ENCODE measurements at places on chromosomes 1 and 21. TPM values are rescaled to one million over a fixed set of nuclear protein-coding genes. Genes with fewer than 3 reads are reported as not detected.

- H3K4me1 ChIP-seq = no peaks in the 10 kb centered on the region
- no peaks in the 10 kb centered on the region for H3K36me3 ChIP-seq
- DNase-seq = no peak
- H3K4me3 ChIP-seq = no peak overlapping the region
- peaks cover 42% of the 10 kb centered on the region for H3K27me3 ChIP-seq
Measured at GRCh38 chr1:38454749-38455441, 404.7 kb downstream of the RRAGC start.

- no peak for DNase-seq
- H3K4me1 ChIP-seq = peaks cover 5% of the 10 kb centered on the region
- H3K4me3 ChIP-seq = no peak overlapping the region
- H3K36me3 ChIP-seq = no peaks in the 10 kb centered on the region
- H3K27me3 ChIP-seq = no peaks in the 10 kb centered on the region
Measured at GRCh38 chr21:33121715-33122475, 52.0 kb downstream of the OLIG1 start.

DNA sequence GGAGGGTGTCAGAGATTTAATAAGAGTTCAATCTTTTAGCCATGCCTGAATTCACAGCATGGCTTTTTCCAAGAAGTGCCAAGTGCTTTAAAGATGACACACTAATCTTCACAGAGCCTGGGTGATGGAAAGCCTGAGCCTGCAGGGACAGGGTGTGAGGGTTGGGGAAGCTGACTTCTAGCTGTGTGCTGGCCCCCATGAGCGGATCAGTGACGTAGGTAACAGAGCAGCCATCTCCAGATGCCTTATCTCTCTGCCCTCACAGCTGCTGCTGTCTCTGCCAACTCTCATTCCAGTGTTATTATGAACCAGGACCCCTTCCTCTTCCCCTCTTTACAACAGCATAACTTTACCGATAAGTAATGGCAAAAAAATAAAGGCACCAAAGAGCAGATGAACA is 30.6 kb downstream of the FAM78B start:
- no peak for DNase-seq
- no peaks in the 10 kb centered on the region for H3K4me1 ChIP-seq
- H3K27ac ChIP-seq = no peak overlapping the region
- no peaks in the 10 kb centered on the region for H3K36me3 ChIP-seq
- H3K27me3 ChIP-seq = peaks cover 4% of the 10 kb centered on the region

GRCh38 chr21:44737706-44738354 is 26.5 kb upstream of the TSPEAR start:
- peaks cover 7% of the 10 kb centered on the region for H3K4me1 ChIP-seq
- no peak for DNase-seq
- no peaks in the 10 kb centered on the region for H3K27me3 ChIP-seq
- H3K4me3 ChIP-seq = no peak overlapping the region

- H3K27me3 ChIP-seq = no peaks in the 10 kb centered on the region
- no peak overlapping the region for H3K4me3 ChIP-seq
- H3K36me3 ChIP-seq = peaks cover 77% of the 10 kb centered on the region
- no peaks in the 10 kb centered on the region for H3K4me1 ChIP-seq
- no peak for DNase-seq
Measured at GRCh38 chr1:108777839-108778238, 31.4 kb downstream of the STXBP3 start.

DNA sequence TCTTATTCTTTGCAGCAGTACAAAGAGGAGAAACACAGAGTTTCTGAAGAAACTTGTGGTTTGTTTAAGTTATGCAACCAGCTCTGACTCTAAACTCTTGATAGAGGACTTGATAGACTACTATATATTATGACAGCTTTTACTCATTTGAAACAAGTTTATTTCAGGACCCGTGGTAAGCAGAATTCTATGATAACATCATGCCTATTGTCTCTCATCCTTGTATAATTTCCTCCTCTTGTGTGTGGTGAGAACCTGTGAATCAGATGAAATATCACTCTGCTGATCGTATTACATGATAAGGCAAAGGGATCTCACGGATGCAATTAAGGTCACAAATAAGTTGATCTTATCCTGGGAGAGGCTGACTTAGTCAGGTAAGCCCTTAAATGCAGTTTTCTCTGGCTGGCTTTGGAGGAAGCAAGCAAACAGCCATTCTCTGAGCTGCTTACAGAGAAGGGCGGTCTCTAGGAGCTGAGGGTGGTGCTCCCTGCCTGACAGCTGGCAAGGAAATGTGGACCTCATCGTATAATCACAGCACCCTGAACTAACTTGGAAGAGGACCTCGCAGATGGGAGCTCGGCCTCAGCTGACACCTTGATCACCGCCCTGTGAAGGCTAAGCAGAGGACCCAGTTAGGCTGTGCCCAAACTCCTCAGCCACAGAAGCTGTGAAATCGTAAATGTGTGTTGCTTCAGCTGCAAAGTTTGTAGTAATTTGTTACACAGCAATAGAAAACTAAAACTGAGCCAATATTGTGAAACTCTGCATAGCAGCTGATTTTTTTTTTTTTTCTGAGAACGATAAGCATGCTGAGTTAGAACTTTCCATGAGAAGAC is 151.1 kb upstream of the DPT start:
- H3K27me3 ChIP-seq = no peaks in the 10 kb centered on the region
- no peak for DNase-seq
- no peaks in the 10 kb centered on the region for H3K4me1 ChIP-seq
- no peak overlapping the region for H3K27ac ChIP-seq

GRCh38 chr1:14707531-14708445 is 109.3 kb downstream of the KAZN start:
- no peaks in the 10 kb centered on the region for H3K36me3 ChIP-seq
- no peaks in the 10 kb centered on the region for H3K4me1 ChIP-seq
- DNase-seq = no peak
- H3K27me3 ChIP-seq = peaks cover 11% of the 10 kb centered on the region
- no peak overlapping the region for H3K4me3 ChIP-seq

DNA sequence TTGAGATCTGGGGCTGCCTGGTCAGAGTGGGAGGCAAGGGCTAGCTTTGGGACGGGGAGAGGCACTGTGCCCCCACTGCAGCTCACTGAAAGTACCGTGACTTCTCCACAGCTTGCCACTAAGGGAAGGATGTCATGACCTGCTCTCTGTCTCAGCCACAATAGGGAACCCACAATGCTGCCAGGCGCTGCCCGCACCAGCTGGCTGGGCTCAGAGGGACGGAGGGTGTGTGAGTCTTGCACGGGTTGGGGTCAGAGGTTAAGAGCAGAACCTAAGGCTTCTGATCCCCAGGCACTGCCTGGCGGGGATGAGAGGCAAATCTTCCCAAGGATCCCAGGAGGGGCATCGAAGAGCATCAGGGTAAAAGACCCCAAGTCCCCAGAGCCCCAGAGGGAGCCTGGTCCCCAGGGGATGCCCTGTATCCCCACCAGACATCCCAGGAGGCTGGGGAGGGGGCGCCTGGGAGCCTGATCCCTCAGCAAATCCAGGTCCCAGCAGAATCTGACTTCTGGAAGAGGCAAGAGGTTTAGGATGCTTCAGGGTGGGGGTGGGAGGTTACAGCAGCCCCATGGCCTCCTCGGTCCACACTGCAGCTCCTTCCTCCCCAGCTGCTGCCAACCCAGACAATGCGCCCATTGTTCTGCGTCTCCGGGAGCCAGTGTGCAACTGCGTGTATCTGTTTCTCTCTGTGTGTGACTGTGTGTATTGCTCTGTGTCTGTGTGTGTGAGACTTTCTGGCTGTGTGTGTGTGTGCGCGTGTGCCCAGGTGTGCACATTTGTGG is 2.0 kb upstream of the MARCKSL1 start:
- H3K4me1 ChIP-seq = peaks cover 58% of the 10 kb centered on the region
- peak overlapping the region; percentile 52 for H3K4me3 ChIP-seq
- no peaks in the 10 kb centered on the region for H3K36me3 ChIP-seq
- H3K27ac ChIP-seq = peak overlapping the region; percentile 77

DNA sequence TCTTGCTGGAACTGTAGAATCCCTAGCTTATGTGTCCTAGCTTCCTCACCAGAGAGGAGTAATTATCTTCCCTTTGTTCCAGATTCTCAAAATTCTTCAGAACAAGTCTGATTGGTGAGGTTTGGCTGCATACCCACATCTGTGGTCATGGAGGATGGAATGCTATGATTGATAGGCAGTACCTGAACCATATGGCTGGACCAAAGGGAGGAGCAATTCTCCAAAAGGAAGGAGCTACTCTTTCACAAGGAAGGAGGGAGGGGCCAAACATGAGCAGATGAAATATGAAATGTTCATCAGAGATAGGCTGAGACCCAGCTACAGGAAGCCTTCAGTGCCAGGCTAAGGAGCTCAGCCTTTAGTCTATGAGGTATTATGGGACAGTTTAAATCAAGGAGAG is 5.0 kb upstream of the RNF19B start:
- H3K4me1 ChIP-seq = peaks cover 8% of the 10 kb centered on the region
- DNase-seq = no peak
- H3K4me3 ChIP-seq = no peak overlapping the region
- peaks cover 2% of the 10 kb centered on the region for H3K36me3 ChIP-seq

GRCh38 chr1:177208920-177209319 is 38.2 kb downstream of the BRINP2 start:
- no peaks in the 10 kb centered on the region for H3K36me3 ChIP-seq
- H3K4me3 ChIP-seq = no peak overlapping the region
- H3K4me1 ChIP-seq = no peaks in the 10 kb centered on the region
- no peak overlapping the region for H3K27ac ChIP-seq

DNA sequence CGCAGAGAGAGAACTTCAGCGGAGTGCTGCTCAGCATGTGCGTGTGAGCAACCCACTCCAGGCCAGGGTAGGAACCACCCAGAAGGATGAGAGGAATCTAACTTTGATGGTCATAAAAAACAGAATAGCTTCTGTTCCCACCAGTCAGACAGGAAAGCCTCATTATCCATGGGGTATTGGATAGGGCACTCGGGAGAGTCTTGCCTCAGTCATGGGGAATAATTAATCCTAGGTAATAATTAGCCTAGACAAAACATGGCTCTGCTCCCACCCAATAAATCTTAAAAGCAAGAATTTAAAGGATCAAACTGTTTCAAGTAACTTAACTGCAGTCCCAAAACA is 35.3 kb downstream of the LDLRAD1 start:
- H3K36me3 ChIP-seq = no peaks in the 10 kb centered on the region
- H3K4me3 ChIP-seq = no peak overlapping the region
- H3K4me1 ChIP-seq = peaks cover 9% of the 10 kb centered on the region
- DNase-seq = no peak
- peaks cover 1% of the 10 kb centered on the region for H3K27me3 ChIP-seq

DNA sequence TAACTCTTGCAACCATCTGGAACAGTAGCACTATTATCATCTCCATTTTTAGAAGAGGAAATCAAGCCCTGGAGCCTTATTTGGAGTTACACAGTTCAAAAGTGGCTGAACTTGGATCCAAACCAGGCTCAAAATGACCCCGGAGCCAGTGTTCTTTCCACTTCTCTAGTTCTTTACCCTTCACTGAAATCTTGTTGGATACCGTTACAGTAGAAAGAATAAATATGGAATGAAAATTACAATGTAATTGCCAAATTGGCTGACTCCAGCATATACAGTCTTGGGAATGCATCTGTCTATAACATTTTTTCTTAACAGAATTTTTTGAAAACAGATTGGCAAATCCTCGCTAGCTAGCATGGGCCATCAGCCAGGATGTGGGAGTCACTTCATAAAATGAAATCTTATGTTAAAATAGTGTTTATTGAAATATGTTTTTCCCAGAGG is 261.4 kb downstream of the CTH start:
- no peak overlapping the region for H3K27ac ChIP-seq
- peaks cover 14% of the 10 kb centered on the region for H3K4me1 ChIP-seq
- H3K27me3 ChIP-seq = no peaks in the 10 kb centered on the region
- no peaks in the 10 kb centered on the region for H3K36me3 ChIP-seq
- no peak for DNase-seq

DNA sequence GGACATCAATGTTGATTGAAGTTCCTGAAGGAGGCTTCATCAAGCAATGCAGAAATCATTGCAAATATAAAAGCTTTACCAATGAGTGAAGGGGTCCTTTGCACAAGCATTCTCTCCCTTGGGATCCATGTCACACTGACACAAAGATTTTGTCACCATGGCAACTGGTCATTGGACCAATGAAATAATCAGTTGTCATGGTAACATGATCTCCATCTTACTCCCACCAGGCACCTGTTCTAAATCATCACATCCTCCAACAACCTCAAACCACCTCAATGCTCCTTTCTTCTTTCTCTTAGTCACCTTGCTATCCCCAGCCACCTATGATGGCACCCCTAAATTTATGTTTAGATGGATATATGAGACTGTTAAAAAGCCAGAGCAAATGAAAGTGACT is 13.5 kb upstream of the FOXJ3 start:
- no peak overlapping the region for H3K4me3 ChIP-seq
- no peaks in the 10 kb centered on the region for H3K36me3 ChIP-seq

DNA sequence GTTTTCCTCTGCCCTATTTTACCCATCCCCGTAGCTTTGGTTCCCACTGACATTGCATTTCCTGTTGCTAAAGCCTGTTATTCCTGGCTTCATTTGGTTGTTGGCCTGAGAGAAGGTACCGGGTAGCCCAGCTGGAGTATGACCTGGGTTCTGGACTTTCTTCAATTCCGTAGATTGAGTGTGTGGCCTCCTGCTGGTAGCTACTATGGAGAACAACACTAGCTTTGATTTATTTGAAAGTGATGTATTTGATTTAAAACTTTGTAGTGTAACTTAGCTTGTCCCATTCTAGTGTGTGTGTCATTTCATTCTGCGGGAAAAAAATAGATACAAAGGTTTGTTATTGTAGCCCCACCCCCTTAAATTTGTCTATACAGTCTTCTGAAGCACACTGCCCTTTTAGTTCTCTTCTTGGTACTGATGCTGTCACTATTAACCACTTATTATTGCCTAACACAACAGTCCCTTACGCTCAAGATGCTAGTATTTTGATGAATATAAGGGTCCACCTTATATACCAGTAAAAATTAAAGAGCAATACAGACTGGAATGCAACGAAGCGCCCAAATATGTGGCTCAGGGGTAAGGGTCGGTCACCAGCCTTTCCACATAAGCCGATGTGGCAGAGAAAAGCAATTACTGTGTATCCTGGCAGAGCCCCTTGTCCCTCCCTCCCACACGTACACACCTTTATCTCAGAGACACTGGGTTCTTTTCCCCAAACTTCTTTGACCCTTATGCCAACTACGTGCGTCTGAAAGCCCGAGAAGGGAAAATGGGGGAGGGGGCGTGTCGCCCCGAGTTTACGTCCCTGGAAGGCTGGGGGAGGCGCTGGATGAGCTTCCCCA is 643 bp upstream of the MOV10 start:
- H3K36me3 ChIP-seq = peaks cover 10% of the 10 kb centered on the region
- H3K27me3 ChIP-seq = no peaks in the 10 kb centered on the region
- H3K4me3 ChIP-seq = peak overlapping the region; percentile 93
- H3K4me1 ChIP-seq = peaks cover 50% of the 10 kb centered on the region
- H3K27ac ChIP-seq = peak overlapping the region; percentile 96

- peak overlapping the region; percentile 86 for H3K4me3 ChIP-seq
- H3K27me3 ChIP-seq = no peaks in the 10 kb centered on the region
- peaks cover 80% of the 10 kb centered on the region for H3K4me1 ChIP-seq
- peak; percentile 55 for DNase-seq
Measured at GRCh38 chr1:227766015-227766634, 30.9 kb downstream of the SNAP47 start.

The PDPN gene
- total RNA-seq = not detected

The LY9 gene
- total RNA-seq = 156 TPM
